Stimulated activated CD8-positive, alpha-beta memory T cell treated with anti-CD3 and anti-CD28 coated beads, Interleukin-15, amount 100 ng/mL, for 48 hours (primary cell): ENCODE measurements at places on chromosomes 7 and 10.

DNA sequence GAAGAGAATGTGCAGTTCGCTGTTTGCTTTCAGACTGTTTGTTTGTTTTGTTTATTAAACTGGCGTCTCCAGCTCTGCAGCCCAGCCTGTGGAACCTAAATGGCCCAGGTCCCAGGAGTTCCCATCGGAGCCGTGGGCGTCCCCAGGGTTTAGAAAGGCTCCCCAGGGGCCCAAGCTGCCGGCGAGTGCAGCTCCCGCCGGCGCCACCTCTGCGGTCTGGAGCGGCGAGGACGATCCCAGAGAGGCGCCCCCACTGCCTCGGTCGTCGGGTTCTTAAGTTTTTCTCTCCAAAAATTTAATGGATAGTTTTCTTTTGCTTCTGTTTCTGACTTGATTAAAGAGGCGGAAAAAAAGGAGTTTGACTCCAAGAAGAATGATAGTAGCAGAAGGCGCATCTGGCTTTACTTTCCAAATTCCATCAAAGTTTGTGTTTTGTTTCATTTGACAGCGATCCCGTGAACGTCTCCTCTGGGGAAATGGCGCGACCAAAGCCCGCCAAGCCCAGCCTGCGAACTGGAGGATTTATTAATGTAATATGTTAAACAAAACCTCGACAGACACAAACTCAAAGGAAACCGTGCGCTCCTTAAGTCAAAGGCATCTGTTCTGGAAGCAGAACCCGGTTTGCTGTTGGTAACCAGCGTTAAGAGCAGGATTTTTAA lies 718 bp upstream of the FZD1 start:
- no peak for DNase-seq

GRCh38 chr7:36005293-36005692 lies 147.8 kb upstream of the EEPD1 start:
- no peak for DNase-seq

DNA sequence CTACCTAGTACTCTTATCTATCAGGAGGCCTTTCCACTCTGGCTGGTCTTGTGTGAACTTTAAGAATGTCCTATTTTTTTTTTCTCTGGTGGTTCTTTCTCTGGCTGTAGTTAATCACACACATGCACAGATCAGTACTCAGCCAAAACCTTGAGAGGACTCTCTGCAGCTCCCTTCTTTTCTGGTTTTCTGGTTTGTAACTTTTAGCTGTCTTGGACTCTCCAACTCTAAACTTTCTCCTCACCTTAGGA lies 54.9 kb upstream of the HELLS start:
- DNase-seq, result no peak

GRCh38 chr10:114266521-114266920 lies 27.5 kb downstream of the VWA2 start:
- no peak for DNase-seq

DNA sequence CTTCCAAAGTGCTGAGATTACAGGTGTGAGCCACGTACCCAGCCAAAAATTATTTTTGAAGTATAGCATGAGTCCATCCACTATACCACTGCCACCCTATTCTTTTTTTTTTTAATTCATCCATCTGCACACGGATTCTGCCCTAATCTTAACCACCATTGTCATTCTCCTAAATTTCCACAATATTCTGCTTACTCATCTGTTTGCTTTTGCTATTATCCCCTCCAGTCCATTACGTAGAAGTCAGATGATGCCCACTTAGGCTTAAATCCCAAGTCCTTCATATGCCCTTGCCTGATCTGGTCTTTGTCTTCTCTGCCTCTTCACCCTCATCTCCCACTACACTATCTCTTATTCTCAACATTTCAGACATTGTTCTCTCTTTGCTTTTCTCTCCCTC lies 86.7 kb downstream of the MMRN2 start:
- no peak for DNase-seq
